ENCODE measurements at places on chromosomes 5 and 9.

- no peak for DNase-seq
Measured at GRCh38 chr9:37010180-37010579, 23.9 kb downstream of the PAX5 start.

- DNase-seq, result no peak
Measured at GRCh38 chr5:97149709-97150108, 7.3 kb upstream of the LIX1 start.

- peak; percentile 9 for DNase-seq
Measured at GRCh38 chr9:131885144-131885609, 145.3 kb upstream of the RAPGEF1 start.

DNA sequence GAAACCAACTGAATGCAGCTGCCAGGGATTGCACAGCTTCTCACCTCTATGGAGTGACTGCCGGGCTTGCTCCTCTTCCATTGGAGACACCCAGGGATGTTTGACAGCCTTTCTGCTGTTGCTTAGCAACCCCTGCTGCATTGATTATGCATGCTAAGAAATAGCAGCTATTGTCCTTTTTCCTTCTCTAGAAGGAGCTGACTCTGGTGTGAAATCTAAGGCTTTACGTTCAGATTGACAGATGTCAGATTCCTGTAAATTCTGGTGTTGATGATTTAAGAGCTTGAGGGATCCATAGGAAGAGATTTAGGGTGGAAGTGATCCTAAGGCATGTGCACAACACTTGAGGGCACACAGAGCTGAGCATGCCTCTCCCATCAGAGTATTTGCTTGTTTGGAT lies 267.7 kb downstream of the NTRK2 start:
- no peak for DNase-seq

DNA sequence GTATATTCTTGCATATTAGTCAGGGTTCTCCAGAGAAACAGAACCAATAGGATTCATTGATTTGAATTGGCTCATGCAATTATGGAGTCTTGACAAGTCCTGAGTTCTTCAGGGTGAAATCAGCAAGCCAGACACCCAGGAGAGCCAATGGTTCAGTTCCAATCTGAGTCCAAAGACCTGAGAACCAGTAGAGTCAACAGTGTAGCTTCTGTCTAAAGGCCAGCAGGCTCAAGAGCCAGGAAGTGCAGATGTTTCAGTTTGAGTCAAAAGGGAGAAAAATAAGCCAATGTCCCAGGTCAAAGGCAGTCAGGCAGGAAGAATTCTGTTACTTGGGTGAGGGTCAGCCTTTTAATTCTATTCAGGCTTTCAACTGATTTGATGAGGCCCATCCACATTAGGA lies 37.8 kb upstream of the ANKRD34B start:
- no peak for DNase-seq

DNA sequence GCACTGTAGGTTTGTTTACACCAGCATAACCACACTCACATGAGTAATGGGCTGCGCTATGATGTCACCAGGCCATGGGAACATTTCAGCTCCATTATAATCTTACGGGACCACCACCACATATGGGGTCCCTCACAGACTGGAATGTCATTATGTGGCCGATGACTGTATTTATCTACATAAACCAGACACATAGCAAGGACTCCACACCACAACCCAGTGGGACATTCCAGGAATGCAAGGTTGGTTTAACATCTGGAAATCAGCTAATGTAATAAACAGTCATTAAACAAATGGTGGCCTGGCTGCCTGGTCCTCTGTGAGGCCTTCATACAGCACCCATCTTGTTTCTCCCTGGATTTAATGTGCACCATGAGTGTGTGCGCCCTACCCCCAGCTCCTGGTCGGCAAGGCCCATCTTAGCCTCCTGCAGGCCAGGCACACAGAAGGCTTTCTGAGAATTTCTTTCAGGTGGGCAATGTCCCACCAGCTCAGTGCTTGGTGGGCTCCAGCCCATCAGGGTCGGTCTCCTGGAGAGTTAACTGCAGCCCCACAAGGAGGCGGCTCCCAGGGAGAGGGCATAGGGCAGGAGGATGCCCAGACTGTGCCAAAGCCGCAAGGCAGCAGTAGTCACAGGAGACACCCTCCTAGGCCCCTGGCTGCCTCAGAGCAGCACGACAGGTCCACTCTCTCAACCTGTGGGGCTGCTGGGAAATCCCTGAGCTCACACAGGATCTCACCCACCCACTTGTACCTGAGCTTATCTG lies 35.9 kb upstream of the SARDH start:
- DNase-seq, result no peak

DNA sequence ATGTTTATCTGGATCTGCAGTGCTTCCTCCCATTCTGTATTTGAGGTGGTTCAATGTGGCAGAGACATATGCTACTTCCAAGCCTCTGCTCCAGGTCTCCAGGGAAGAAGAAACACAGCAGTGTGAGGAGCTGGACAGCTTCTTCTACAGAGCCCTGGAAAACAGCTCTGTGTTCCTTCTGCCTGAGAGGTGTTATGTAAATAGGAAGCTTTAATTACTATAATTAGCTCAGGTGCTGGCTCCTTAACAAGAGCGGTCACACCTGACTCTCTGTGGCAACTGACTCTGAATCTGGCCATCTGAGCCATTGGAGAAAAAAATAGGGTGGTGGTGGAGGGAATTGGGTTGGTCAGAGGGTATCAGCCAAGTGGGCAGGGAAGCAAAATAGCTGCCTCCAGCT lies 332.4 kb upstream of the BRINP1 start:
- DNase-seq, result no peak

DNA sequence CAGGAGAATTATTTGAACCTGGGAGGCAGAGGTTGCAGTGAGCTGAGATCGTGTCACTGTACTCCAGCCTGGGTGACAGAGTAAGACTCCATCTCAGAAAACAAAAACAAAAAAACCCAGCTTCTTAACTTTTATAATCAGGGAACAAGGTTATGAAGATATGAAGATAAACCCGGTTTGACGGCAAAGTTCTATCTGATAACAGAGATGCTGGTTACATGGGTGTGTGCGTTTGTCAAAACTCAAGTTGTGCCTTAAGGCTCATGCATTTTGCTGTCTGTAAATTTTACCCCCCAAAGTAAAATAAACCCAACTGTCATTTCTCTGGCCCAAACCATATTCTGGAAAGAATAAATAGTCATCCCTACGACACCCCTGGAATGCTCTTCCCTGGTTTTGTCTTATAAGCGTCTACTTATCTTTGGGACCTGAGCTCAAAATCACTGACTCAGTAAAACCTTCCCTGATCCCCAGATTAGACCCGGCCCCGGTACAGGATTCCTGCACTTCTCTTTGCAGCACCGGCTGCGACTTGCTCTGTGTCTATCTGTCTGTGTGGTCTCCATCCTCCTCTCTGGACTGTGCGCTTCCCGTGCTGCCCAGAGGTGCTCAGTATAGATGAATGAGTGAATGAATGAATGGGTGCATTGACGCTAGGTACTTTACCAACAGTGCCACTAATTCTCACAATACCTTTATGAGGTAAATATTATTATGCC lies 172.2 kb downstream of the DAB2IP start:
- DNase-seq, result no peak

- DNase-seq, result no peak
Measured at GRCh38 chr5:138850865-138851435, 24.2 kb downstream of the LRRTM2 start.

DNA sequence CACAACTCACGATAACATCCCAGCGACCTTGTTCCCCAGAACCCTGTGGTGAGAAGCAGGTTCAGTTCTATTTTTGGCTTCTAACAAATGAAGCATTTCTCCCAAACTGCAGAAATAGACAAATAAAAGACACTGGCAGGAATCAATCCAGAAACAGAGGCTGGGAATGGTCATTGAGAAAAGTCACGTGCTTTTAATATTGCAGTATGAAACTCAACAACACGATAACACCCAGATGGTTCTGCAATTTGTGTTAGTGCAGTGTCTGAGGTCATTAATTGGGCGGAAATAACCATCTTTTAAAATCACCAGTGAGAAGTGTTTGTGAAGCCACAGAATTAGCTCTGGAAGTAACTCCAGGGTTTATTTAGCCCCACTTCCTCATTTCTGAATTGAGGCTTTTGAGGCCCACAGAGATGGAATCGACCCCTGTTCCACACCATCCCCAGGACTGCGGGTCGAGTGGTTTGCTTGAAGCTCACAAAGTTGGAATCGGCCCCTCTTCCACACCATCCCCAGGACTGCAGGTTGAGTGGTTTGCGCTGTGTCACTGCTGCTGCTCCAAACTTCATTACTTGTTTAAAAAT lies 164.7 kb upstream of the IRX4 start:
- DNase-seq, result no peak

GRCh38 chr9:121935739-121936138 lies 157.4 kb downstream of the TTLL11 start:
- no peak for DNase-seq

DNA sequence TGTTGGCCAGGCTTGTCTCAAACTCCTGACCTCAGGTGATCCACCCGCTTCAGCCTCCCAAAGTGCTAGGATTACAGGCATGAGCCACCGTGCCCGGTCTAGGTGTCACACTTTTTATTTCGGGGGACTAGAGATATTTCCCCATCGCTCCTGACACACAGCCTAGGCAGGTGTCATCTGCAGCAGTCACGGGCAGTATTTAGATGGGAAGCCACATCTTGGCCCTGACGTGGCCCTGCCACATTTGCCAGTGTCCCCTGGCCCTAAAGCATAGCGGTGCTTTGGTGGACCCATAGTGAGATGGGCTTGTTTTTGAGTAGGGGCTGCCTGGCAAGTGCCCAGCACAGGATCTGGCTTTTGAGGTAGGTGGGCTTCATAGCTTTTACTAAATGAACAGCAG lies 45.0 kb upstream of the LRRTM2 start:
- no peak for DNase-seq

DNA sequence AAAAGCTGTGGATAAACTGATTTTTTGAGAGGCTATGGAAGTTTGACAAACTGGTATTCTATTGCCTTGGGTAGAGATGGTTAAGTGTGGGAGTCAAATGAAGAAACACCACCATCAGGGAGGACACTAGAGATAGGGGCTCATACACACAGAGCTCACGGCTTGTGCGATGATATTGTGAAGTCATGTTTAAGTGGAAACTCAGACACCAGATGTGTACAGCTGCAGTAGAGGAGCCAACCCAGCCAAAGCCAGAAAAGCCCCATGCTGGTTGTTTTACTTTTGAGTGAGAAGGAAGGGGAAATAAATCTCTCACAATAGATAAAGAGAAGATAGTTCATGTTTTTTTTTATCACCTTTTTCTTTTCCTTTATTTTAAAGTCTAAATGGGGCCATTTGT lies 377.7 kb downstream of the DMRT2 start:
- no peak for DNase-seq

- peak; percentile 41 for DNase-seq
Measured at GRCh38 chr9:69027355-69028097, 8.0 kb upstream of the FXN start.

GRCh38 chr5:85703296-85703695 lies 914.4 kb upstream of the COX7C start:
- DNase-seq, result no peak

DNA sequence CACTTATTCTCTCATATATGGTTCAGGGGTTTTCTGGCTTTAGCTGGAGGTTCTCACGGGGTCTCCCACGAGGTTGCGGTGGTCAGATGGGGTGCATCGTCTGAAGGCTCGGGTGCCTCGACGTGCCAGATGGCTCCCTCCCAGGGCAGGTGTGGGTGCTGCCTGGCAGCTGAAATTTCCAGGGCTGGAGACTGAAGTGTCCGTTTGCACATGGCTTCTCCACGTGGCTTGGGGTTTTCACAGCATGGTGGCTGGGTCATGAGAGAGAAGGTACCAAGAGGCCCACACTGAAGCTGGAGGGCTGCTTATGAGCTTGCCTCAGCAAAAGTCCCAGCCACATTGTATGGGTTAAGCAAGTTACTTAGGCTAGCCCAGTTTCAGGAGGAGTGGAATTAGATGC lies 218.6 kb downstream of the AGTPBP1 start:
- DNase-seq, result no peak

DNA sequence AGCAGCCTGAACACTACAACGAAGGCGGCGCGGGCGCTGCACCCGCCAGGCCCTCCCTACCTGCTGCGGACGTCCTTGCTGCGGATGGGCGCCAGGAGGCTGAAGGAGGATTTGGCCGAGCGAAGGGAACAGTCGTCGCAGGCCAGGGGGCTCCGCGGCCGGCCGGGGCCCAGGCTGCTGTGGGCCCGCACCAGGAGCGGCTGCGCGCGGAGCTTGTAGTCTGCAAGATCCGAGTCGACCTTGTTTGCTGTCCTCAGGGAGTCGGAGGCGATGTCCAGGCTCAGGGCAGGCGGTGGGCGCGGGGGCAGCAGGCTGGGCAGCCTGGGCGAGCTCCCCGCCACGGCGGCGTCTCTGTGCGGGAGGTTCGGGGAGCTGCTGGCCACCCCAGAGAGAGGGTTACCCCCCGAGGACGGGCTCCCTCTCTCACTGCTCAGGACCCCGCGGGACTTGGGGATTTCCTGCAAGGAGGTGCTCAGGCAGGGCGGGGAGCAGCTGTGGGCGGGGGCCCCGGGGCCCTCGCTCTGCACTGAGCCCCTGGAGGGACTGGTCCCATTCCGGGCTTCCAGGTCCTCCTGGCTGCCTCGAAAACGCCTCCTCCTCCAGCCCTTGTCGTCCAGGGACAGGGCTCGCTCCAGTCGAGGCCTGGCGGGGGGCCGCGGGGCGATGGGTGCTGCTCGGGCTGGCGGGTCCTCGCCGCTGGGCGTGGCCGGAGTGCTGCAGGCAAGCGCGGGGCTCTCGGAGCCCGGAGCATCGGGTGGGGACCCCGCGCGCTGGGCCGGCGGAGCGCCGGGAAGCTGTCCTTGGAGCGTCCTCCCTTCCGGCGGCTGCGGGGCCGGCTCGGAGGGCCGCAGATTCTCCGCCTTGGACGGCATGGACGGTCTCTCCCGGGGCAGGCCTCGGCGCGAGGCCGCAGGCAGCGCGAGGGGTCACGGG lies 831 bp downstream of the INPP5E start:
- DNase-seq, result no peak

- DNase-seq, result peak; percentile 16
Measured at GRCh38 chr5:109191153-109191558, 218.6 kb downstream of the PJA2 start.
